ENCODE measurements at places on chromosomes 5 and 9.

DNA sequence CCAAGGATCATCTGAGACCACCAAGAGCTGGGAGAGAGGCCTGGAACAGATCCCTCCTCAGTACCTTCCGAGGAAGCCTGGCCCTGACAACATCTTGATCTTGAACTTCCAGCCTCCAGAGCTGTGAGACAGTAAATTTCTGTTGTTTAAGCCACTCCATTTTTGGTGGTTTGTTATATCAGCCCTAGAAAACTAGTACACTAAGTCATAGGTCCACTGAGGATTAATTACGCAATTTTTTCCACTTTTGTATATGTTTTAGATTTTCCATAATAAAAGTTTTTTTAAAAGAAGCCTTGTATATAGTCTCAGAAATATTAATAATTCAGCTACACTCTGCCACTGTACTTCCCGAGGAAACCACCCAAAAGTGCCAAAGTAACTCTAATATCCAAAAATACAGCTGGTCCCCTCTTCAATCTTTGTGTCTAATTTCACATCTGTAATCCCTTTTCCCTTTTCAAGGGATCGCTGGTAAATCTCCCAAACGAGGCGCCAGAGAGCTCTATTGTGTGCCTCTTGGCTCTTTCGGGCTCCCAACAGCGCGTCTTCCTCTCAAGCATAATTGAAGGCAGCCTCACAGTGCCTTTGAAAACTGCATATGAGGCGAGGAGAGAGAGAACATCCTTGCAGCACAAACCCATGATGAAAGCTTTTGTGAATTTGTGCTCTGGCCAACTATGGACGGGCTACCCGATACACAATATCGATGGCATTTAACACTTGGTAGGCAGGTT lies 32.7 kb downstream of the PRUNE2 start:
- no peak for DNase-seq

- DNase-seq: no peak
These were observed 14.6 kb upstream of the RNU6ATAC start for GRCh38 chr9:134178768-134179551.

- DNase-seq: peak; percentile 14
These were observed 524 bp downstream of the CCNB1 start for GRCh38 chr5:69167493-69167855.

DNA sequence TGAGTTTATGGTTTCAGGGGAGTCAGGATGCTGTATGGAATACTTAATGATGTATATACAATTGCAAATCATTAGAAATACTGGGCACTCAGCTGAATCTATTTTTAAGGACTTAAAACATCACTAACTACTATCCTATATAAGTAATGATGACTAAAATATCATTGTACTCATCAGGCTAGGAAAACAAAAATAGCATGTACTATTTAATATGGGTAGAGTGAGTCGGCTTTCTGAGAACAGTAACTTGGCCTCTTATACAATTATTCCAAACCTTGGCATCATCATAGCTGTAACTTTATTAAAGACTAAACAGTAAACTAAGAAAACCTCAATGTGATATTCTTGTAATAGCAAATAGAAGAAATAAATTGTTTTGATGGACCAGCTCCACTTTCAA lies 94.5 kb downstream of the PJA2 start:
- no peak for DNase-seq

DNA sequence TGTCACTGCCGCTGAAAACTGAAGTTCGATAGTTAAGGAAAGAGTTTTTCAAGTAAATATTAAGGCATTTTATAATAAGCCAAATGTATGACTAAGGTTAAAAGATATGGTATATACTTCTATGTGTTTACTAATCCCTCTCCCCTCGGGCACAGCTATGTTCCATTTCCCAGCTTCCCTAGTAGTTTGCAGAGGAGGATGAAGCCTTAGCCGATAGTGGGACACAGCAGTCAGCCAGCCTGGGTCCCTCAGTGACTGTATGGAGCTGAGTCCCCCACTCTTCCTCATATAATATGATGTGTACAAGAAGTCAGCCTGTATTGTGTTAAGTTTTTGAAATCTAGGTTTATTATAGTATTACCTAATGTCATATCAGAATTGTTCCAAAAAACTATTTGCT lies 55.8 kb downstream of the PARP8 start:
- DNase-seq: no peak

DNA sequence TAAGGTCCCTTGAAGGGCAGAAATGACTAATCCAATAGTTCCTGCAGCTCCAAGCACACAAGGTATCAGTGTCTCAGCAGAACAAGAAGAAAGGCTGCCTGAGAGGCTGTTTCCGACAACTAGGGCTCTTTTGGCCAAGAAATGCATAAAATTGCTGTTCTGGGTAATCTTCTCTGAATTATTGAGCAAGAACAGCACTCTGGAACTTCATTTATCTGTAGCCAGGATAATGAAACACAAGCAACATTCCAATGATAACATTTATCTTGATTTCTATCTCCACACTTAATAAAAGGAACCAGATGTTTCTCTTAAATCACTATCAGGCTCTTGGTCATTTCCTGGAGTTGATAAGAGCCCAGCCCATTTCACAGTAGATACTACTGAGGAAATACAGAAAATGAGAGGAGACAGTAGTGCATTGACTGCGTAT lies 17.0 kb upstream of the AUH start:
- no peak for DNase-seq

- DNase-seq: peak; percentile 71
These were observed 570 bp downstream of the CREBRF start for GRCh38 chr5:173056783-173057061.

DNA sequence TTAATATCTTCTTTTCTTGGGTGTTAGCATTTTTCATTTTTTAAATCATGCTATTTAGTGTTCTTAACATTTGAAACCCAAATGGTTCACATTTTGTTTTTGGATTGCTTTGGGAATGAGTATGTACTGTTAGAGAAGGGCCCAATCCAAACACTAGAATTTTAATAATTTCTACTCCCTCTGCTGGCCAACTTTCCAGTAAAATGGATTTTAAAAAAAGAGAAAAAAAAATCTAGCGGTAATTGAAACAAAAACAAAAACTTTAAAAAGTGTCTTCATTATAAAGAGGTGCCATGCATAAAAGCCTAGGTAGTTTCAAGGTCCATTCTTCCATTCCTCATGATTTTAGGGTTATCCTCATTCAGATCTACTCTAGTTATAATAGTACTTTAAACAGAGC lies 32.1 kb upstream of the RICTOR start:
- DNase-seq: no peak

DNA sequence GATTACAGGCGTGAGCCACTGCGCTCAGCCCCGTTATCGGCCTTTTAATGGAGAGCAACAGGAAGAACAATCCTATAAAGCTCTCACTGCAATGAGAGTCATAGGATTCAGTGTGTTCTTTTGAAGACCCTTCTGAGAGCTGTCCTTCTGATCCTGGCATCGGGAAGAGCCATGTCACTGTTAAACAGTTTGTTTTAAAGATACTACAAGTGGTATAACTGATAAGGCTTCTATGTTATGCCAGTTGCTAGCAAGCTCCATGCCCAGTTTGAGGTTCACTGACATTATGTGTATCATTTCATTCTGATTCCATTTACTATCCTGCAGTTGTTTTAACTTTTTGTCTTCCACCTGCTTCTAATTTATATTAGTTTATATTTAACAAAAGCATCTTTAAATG lies 55.8 kb downstream of the GNAQ start:
- DNase-seq: no peak

DNA sequence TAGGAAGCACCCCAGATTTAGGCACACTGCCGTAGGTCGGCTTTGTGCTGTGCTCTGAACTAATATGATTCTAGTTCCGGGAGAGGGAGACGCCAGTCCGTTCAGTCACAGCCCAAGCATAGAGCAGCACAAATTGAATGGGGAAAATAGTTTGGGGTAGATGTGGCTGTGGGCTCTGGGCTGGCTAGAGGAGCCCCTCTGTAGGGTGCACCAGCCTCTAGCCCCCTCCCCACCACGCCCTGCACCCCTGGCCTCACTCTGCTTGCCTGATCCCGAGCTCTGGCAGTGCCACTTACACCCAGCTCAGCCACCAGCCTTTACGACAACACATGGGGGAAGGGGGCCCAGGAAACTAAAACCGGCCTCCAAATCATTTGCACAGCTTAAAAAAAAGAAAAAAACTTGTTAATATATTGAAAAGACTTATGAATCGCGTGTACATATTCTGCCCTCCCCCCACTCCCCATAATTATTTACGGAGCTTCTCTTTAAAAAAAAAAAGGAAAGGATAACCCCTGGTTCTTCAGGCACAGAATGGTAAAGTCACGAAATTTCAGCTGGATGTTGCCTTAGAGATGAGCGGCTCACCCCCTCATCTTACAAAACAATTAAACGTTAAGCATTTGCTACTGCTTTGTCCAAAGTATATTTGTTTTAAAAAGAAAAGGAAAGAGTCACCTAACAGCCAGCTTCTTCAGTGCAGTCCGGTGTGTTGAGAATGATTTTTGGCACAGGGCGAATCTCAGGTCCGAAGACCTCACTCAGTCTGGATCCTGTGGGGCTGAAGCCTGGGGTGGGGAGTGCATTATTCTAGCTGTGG lies 3.5 kb downstream of the LMX1B start:
- DNase-seq: no peak

DNA sequence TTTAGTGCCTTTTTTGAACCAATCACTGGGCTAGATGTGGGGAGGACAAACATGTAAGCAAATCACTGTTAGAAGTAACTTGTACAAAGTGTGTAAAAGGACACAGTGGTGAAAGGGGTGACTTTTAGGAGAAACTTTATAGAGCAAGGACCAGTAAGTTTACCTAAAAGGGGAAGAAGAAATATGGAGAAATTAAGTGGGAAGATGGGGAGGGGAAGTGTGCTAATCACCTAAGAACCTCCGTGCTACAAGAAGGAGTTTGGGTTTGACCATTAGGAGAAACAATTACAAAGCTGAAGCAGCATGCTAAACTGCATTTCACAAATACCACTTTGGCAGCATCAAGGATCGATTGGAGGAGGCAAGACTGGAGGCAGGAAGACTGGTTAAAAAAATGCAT lies 17.3 kb downstream of the ITGA1 start:
- no peak for DNase-seq

DNA sequence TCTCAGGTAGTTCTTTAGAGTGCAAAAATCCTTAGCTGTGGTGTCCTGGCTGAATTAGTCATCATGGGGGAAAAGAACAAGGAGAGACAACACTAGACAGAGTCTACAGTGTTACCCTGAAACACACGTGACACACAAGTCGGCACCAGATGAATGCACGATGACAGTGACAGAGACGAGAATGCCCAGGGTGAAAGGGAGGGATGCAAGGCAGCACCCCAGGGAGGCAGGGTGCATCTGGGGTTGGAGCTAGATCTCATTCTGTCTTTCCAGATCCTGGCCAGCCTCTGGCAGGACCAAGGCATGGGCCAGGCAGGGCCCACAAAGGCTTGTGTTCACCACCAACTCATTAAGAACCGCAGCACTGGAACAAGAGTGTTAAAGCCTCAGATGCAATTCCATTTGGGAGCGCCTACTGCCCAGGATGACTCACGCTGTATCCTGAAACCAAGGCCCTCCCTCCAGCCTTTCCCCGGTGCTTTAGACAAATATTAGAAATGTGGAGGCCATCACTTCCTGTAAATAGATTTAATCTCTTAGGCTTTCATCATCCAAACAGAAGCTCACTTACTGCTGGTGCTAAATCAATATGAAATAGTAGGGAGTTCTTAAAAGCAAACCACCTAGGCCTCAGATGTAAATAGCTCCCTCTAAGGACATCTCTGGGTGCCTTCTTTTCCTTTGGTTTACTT lies 56.1 kb downstream of the IRX2 start:
- no peak for DNase-seq

DNA sequence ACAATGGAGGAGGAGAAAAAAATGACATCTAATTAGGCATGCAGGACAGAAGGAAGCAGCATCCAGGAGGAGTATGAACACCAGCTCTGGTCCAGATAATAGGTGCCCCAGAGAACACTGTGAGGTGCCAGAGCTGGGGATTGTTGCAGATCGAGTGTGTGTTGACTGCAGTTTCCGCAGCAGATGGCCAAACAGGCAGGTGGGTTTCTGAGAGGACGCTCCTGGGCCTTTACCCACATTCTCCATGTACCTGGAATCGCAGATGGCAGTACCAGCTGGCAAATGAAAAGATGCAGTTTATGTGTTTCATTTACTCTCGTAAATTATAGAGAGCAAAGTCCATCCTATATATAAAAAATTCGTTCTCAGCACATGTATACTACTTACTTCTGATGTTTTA lies 182.2 kb upstream of the ISL1 start:
- no peak for DNase-seq

- DNase-seq: no peak
These were observed 38.3 kb downstream of the DNAJB5 start for GRCh38 chr9:35027860-35028259.

- DNase-seq: no peak
These were observed 12.1 kb downstream of the BSPRY start for GRCh38 chr9:113361304-113362018.

DNA sequence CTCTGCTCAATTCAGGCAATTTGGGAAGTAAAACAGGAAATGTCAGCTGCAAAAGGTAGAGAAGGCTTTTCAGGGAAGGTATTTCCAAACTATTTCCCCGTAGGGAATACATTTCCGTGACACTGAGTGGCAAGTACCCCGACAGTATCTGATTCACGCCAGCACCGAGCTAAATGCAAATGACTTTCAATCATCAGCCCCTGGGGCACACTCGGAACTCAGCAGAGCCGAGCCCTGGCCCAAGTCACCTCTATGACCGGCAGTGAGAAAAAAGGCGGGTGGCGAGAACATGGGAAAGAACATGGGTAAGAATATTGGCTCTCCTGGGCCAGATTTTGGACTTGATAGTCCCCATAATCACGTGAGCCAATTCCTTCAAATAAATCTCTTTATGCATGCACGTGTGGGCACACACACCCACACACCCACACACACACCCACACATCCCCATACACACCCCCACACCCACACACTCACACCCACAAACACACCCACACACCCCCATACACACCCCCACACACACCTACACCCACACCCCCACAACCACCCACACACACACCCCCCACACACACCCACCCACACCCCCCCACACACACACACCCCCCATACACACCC lies 43.0 kb downstream of the COL23A1 start:
- DNase-seq: no peak

GRCh38 chr9:123868002-123868401 lies 61.9 kb downstream of the DENND1A start:
- DNase-seq: no peak

- DNase-seq: no peak
These were observed 164.2 kb downstream of the FGF1 start for GRCh38 chr5:142521706-142522105.

- no peak for DNase-seq
These were observed 482.7 kb upstream of the TLE4 start for GRCh38 chr9:79089054-79089560.

GRCh38 chr9:36011379-36011778 lies 25.3 kb upstream of the RECK start:
- DNase-seq: no peak

All from NCI-H446 (cell line).